Uterus (tissue), 4 donors: ENCODE measurements at places on chromosomes 2 and 18. TPM values are rescaled to one million over a fixed set of nuclear protein-coding genes. Genes with fewer than 3 reads are reported as not detected.

- DNase-seq = no peak
These were observed 32.1 kb downstream of the TOGARAM2 start for GRCh38 chr2:29013057-29013780.

GRCh38 chr2:122660786-122661634 is 905.6 kb downstream of the TSN start:
- DNase-seq = no peak

DNA sequence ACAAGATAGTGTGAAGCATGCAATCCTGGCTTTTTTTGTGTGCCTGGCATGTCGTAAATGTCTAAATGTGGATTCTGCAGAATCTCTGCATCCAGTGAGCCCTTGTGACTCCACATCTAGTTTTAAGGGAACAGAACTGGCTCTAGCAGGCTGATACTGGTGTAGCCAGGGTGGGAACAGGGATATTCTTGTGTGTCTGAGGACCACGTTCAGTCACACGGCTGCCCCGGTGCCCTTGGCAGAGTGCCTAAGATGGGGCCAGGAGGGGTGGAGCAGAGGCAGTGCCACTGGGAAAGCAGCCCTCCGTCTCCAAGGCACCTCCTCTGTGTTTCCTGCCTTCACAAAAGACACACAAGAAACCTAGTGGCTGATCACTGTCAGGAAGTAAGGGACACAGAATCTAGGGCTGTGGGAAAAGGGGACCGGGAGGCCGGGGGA is 91.5 kb upstream of the PARD3B start:
- DNase-seq = peak; percentile 19

GRCh38 chr18:71485611-71486010 is 1058.5 kb downstream of the CBLN2 start:
- no peak for DNase-seq

GRCh38 chr2:190469771-190470170 is 61.6 kb downstream of the MFSD6 start:
- peak; percentile 63 for DNase-seq

- no peak for DNase-seq
These were observed 60.3 kb downstream of the SH3BP4 start for GRCh38 chr2:235011929-235012631.

COL4A4 gene
- total RNA-seq = 6.4 TPM

WBP1 gene
- 63.8 TPM for total RNA-seq
